Left kidney (tissue), 8 donors: ENCODE measurements at places on chromosomes 1 and 21. TPM values are rescaled to one million over a fixed set of nuclear protein-coding genes. Genes with fewer than 3 reads are reported as not detected.

GRCh38 chr1:198638441-198638840, 399 bp upstream of the PTPRC start:
- DNase-seq = no peak

The PCAT6 gene
- 2.9 TPM for polyA plus RNA-seq

DNA sequence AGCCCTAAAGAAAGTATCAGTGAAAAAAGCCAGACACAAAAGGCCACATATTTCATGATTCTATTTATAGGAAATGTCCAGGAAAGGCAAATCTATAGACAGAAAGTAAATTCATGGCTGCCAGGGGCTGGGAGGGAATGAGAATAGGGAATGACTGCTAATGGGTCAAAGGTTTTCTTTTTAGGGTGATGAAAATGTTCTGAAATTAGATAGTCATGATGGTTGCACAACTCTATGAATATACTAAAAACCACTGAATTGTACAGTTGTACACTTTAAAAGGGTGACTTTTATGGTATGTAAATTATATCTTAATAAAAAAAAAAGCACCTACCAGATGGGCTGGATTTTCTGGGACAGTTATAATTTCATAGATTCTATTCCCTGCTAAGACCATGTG, 114.8 kb downstream of the CNIH3 start:
- DNase-seq = no peak

The SLFNL1 gene
- polyA plus RNA-seq = 1.1 TPM

DNA sequence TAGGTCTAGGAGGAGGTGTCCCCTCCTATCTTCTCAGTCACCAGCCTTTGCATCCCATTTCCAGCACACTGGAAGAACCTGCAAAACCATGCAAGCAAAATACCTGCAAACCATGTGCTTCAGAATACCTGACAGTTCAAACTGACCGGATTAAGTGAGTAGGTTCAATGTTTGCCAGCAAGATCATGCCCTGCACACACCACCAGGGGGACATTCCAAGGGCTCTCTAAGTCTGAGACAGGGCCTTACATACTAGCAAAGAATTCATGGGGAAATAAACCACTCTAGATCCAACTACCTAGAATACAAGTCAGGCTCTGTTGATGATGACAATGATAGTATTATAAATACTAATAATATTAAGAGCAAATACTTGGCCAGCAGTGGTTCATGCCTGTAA, 27.6 kb downstream of the INPP5B start:
- DNase-seq = no peak

The TDRD10 gene
- 1.4 TPM for polyA plus RNA-seq

DNA sequence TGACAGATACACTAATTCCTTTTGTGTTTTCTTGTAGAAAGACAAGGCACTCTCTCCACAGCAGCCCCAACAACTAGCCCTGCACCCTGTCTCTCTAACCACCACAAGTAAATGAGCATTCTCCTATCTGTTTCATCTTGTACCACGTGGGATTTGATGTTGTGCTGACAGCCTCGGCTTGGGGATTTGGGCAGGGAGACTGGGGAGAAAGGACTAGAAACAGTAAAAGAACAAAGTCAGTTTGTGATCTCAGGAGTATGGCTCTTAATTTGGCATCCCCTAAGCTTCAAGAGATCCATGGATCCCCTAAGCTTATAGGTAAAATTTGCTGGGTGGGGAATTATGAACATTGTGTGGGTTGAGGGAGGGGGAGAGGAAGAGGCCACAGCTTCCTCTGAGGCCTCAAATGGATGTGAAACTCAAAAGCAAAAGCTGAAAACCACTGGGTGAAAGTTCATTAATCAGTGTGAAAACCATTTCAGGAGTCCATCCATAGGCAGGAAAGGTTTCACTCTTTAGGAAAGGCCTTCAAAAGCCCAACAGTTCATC, 3.1 kb downstream of the C1orf162 start:
- no peak for DNase-seq

DNA sequence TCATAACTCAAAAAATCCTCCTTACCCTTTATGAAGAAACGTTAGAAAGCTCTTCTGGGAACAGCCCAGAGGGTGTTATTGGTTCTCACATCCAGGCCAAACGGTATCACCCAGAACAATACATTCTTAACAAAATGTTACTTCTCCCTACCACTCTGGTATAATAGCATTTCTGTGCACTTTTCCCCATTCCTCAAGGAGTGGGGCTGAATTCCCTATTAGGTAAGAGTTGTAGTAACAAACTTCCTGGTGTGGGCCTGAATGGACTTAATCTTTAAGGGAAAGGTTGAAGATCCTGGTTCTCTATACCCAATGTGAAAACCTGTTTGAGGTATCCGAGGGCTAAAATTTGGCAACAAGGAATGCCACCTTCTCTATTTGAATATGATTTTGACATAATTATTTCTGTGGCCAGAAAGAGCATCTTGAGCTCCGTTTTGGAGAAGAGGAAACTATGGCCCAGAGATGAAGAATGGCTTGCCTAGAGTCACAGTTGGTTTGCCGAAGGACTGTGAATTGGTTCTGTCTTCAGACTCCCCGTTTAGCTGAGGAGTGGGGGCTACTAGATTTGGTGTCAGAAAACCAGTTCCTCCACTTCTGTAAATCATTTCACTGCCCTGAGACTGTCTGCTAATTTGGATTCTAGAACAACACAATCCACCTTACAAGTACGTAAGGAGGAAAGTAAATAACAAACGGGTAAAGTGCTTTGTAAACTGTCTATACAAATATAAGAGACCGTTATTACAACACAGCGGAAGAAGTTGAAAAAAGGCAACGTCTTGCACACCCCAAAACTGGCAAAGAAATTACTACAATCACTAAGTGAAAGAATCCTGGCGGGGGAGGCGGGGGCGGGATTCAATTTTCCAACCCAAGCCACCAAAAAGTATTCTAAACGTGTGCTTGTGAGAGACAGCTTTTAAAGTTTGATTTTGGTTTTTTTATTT, 2.3 kb downstream of the ANP32E start:
- peak; percentile 61 for DNase-seq

DNA sequence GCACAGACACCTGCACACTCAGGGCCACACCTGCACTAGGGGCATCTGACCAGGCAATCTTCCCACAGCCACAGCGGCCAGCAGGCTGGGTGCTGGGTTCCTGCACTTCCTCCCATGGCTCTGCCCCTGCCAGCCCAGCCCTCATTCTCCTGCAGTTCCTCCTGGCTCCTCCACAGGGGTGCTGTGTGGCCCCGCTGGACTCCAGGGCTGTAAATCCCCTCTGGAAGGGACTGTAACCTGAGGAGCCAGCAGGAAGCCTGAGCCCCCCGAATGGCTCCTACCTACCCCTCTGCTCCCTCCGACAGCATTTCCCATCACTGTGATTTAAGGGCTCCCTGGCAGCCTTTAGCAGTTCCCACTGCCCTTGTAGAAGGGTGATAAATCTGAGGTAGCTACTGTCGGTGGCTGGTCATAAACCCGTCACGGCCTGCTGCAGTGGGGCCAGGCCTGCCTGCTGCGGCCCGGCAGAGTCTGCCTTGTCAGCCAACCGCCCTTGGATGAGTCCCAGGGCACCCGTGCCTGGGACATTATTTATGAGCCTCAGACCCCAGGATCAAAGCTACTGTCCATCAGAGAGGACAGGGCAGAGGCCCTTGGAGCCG, 8.8 kb downstream of the UBL4B start:
- peak; percentile 76 for DNase-seq

DNA sequence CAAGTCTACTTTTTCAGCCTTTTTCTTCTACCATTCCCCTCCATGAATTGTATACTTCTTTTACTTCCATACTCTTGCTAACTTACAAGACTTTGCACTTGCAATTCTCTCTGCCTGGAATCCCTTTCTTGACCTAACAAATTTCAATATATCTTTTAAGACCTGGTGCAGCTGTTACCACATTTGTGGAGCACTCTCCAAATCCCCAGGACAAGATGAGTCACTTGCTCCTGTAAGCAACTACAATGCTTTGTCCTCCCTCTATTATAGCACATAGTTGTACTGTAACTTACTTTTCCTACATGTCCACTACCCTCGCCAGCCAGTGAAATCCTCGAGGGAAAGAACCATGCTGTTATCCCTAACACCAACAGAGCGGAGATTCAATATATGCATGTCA, 43.1 kb downstream of the WARS2 start:
- DNase-seq = no peak

DNA sequence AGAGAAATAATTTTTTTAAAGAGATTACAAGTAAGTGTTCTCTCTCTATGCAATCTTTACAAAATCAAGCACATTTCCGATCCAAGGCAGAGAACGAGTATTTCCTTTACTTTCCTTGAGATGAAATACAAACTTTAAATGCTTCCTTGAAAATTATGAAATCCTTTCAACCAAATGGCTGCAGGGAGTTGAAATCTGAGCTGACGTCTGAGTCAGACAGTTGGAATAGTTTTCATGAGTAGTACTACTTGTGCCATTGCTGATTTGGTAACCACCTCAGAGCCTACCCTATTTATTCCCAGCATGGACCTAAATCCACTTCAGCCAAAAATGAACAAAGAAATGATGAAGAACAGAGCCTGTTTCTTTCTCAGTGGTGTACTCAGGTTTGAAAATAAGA, 183.6 kb downstream of the GIPC2 start:
- DNase-seq = no peak

DNA sequence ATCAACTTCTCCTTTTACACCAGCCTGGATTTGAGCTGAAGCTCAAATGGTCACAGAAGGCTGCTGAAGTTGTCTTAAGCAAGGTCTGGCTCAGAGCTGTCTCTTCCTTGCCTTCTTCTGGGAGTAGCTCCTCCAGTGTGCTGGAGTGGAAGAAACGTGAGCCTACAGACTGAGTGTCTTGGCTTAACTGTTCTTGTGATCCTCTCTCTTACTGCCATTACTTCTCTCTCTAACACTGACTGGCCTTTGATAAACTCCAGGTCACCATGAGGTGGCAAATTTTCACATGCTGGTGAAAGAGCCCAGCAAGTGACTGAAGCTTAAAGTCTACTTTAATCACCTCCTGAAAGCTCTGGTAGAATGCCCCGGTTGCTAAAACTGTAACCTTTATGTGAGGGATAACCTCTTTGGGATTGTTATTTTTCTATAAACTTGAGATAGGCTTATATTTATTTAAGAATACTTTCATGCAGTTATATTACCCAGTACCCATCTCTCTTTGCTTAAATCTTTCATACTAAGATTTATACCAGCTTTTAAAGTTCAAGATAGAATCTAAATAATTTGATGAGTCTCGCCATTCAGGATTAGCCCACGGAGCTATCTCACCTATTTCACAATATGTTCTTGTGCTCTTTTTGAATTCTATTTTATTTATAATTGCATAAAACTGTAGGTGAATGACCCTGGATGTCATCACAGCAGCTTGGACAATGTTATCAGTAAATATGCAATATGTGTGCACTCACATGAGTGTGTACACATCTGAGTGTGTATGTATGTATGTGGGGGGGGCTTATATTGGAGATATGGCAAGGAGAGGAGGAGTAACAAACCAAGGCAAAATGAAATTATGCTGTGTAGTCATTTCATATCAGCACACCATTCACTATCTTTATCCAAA, 924.0 kb downstream of the LTN1 start:
- DNase-seq = no peak

The HSD3B2 gene
- 3.0 TPM for polyA plus RNA-seq

DNA sequence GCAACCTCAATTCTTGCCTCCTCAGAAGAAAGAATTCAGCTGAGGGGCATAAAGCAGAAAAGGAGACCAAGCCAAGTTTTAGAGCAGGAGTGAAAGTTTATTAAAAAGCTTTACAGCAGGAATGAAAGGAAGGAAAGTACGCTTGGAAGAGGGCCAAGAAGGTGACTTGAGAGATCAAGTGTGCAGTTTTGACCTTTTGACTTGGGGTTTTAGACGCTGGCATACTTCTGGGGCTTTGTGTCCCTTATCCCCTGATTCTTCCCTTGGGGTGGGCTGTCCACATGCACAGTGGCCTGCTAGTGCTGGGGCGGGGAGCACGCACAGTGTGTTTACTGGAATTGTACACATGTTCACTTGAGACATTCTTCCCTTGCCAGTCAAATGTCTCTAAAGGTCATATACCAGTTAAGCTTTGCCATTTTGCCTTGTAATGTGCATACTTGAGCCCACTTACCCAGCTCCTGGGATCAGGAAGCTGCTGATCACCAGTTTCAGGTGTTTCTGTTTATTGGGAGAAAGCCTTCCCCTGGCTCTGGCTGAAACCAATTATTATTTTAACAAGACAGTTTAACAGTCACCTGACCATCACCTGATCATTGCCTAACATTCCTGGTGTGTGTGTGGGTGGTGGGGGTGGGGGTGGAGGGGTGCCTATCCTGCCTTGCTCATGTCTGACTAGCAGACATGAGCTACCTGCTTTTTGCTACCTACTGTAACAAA, 36.2 kb downstream of the UTP25 start:
- DNase-seq = no peak

DNA sequence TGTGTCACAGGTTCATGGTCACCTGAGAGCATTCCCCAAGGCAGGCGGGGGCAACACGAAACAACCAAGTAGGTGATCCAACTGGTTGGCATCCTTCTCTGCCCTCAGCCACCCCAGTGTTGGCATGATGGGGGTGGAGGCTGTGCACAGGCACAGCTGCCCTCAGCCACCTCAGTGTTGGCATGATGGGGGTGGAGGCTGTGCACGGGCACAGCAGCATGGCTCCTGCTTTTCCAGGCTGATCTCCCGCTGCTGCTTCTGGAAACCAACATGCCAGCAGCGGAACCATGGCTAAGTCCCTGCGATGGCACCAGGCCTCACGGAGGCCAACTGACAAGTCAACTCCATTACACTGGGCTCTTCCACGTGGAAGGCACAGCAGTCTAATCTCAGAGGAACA, 447.8 kb downstream of the PTPRU start:
- no peak for DNase-seq

DNA sequence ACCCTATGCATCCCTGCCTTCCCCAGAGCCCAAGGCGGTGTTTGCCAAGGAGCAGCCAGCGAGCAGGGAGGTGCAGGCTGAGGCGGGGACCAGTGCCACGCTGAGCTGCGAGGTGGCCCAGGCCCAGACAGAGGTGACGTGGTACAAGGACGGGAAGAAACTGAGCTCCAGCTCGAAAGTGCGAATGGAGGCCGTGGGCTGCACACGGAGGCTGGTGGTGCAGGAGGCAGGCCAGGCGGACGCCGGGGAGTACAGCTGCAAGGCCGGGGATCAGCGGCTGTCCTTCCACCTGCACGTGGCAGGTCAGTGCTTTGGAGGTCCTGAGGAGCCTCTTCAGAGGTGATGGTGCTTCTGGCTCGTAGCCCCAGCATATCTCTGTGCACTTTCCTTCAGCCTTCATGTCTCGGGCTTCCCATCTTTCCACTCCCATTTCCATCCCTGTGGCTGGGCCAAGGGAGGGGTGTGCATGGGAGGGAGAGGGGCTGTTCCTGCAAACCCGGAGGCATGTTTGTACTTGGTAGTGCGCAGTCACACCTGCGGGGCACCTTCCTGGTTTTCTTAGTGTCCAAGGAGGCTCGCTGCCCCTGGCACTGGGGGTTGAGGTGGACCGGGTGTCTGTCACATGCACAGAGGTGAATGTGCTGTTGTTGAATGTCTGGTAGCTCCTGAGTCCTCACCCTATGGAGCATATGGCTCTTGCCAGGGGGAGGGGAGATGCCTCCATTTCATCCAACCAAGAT, 56.4 kb downstream of the OBSCN start:
- no peak for DNase-seq

GRCh38 chr1:84377480-84378095, 20.7 kb upstream of the DNASE2B start:
- no peak for DNase-seq
